Hematopoietic multipotent progenitor cell (in vitro differentiated cells): ENCODE measurements at places on chromosomes 5 and 9.

GRCh38 chr5:761854-762710 is 22.4 kb downstream of the ZDHHC11B start:
- DNase-seq, result no peak

DNA sequence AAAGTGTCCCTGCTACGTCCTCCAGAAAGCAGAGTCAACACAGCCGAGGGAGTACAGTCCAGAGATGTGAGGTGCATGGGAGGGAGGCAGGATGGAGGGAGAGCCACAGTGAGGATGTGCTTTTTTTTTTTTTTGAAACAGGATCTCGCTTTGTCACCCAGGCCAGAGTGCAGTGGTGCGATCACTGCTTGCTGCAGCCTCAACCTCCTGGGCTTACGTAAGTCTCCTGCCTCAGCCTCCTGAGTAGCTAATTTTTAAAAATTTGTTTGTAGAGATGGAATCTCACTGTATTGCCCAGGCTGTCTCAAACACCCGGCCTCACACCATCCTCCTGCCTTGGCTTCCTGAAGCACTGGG is 33.2 kb upstream of the ALDH1B1 start:
- no peak for DNase-seq

DNA sequence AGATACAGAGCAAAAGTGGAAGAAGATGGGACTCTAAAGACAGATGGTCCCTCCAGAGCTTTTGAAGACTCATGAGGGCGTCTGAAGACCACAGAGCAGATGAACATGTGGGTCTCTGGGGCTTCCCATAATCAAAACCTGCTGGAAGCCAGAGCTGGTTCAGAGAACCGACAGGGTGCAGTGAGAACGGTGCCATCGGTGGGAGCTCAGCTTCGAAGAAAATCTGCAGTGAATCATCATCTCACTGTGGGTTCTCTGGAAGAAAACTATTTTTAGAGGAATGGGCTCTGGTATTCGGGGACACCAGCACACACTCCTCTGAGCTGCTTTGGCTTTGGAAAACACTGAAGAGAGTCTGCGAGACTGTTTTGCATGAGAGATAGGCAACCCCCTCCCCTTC is 222.4 kb upstream of the PANK3 start:
- DNase-seq, result no peak

DNA sequence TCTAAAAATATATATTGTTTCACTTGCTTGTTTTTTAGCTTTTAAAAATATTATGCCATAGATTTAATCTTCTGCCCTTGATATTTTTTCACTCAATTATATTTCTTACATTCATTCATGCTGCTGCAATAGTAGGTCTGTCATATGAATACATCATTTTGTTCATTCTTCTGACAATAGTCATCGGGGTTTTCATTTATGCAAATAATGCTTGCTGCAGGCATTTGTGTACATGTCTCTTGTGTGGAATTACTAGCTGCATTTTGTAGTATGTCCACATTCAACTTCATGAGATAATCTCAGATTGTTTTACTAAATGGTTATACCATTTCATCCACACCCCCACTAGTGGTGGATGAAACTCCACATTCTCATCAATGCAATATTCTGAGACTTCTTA is 5.3 kb upstream of the PLPP1 start:
- DNase-seq, result no peak

GRCh38 chr5:148952097-148952867 is 110.6 kb downstream of the SH3TC2 start:
- DNase-seq, result peak; percentile 19

- peak; percentile 42 for DNase-seq
Measured at GRCh38 chr5:178237431-178238312, 5.1 kb upstream of the PHYKPL start.

- no peak for DNase-seq
Measured at GRCh38 chr5:83133797-83134196, 56.5 kb downstream of the XRCC4 start.

DNA sequence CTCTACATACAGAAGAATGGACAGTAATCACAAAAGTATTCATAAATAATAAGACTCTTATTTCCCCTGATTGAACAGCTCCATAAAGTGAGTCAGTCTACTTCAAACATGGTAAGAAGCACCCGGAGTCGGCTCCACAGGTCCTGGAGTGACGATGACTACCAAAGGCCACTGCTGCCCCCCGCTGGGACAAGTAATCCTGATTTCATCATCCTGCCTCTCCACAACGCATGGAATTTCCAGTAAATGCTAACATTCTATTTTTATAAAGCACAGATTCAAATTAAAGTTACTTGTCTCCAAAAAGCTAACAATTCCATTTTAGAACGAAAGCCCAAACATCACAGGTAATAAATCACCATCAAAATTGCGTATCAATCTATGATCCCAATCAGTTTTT is 16.2 kb downstream of the ATPSCKMT start:
- DNase-seq, result no peak

DNA sequence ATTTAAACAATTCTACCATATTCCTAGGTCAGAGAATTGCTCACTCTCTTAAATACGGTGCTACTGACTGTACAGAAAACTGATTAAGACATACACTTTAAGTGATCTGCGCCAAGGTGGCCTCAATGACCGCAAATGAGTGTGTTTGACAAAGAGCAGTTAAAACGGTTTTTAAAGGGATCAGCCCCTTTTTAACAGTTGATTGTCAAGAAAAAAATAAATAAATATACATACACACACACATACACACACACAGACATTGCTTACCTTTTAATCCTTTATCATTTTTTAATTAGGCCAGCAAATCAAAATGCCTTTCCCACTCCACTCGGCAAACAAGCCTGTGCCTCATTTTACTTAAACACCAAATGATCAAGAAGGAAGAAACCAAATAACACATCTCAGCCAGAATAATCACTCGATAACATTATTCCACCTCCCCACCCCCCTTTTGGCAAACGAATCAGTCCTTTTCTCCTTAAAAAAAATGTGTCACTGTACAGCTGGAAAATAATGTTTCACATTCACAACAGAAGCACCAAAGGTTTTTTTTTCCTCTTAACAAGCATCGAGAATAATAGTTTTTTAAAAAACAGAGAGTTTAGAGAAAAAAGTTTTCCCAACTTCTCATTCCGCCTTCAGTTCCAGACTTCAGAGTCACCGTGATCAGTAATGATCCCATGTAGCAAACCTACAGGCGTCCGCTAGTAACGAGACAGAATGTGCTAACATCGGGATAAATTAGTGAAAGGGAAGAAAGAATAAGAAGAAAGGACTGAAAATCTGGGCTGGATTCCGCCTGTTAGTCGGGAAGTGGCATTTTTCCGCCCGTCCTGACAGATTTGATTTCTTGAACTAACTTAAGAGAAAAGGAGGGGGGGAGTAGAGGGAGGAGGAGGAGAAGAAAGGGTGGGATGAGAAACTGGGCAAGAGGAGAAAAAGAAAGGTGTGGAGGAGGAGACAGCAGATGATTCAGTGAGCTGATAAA is at the start of gene ZNF608:
Gene ZNF608 (minus strand): TSS at position 712 of the 988 bp plus-strand sequence. CDS start 1,650 bp downstream, outside the sequence.
- peak; percentile 59 for DNase-seq

DNA sequence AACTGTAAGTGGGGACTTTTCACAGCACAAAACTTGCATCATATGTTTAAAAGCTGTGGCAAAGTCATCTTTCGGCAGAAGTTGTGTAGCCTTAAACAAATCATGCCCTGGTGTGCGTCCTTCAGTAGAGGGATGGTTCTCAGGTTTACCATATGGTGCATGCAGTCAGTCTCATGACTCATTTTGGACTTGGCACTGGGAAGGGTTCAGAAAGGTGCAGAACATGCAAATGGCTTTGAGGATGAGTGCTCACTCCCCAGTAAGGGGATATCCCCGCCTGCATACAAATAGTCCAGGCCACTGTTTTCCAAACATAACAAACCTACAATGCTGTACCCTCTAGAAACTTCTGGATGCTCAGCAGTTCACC is 260.3 kb downstream of the NDUFS4 start:
- DNase-seq, result no peak

DNA sequence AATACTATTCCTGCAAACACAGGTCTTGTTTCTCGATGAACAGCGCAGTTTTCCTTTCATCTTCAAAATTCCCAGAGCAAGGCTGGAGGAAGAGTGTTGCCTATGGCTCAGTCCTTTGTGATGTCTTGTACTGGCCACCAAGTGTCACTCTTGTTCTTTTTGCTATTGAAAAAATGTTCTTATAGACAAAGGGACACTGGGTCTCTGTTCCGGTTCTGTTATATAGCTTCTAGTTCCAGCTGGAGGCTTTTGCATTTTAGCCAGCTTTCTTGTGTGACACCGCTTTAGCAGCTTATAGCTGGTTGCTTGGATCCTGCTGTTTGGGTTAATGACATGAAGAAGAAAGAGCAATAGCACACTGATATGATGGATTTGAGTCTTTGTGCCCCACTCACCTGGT is 343.7 kb upstream of the KCNN2 start:
- DNase-seq, result no peak
